ENCODE measurements at places on chromosomes 3 and 15.

DNA sequence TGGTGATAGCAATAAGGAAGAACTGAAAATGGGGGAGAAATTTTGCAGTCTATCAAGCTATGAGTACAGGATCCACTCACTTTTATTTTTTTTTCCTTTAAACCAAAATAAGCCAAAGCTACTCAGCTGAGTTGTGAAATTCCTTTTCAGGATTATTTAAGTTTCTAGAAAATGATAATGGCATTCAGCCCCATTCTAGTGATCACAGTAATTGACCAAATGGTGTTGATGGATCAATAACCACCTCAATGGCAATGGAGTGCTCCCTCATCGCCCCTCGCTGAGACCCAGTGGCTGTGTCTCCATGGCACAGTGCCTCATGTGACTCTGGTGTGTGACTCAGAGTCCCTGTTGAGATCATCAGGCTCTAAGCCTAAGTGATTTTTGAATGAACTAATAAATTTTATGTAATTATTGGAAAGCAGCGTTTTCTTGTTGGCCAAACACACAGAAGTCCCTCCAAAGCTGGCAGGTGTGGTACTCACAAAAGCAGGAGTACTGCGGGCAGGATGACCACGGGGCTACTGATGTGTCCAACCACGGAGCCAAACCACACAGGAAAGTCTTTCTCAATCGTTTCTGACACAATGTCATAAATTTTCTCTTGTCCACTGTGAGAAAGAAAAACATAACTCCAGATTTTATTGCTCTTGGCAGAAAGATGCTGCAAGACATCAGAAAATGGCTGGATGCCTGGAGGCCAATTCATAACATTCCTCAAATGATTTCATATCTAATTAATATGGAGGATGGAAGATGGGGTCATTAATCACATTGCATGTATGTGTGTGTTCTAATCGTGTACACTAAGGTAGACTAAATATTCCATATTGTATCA lies 14.4 kb upstream of the STARD5 start:
- peak; percentile 57 for DNase-seq

GRCh38 chr3:196163666-196164493 lies 47.3 kb downstream of the ZDHHC19 start:
- DNase-seq = no peak

GRCh38 chr3:14467814-14468620 lies 65.6 kb downstream of the SLC6A6 start:
- peak; percentile 23 for DNase-seq

- DNase-seq = no peak
Observed at GRCh38 chr3:39519554-39520288, 52.2 kb downstream of the MOBP start.

- DNase-seq = peak; percentile 49
Observed at GRCh38 chr3:12287727-12288181, 1.1 kb upstream of the PPARG start.

DNA sequence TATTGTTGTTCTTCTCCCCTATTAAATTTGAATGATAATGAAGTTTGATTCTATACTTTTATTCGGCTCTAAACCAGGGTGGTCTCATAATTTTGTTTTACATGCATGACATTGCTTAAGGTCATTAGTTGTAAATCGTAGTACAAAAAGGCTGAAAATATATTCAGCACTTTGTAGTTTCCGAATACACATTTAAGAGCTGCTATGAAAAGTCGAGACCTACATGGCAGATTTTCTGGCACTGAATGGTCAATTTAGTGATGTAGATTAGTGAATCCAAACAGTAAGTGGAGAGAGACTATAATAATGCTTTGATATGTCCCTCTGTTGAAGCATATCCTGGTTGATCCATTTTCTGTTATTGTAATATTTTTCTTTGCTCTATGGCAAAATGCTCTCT lies 254.0 kb upstream of the SOX2 start:
- DNase-seq = no peak

DNA sequence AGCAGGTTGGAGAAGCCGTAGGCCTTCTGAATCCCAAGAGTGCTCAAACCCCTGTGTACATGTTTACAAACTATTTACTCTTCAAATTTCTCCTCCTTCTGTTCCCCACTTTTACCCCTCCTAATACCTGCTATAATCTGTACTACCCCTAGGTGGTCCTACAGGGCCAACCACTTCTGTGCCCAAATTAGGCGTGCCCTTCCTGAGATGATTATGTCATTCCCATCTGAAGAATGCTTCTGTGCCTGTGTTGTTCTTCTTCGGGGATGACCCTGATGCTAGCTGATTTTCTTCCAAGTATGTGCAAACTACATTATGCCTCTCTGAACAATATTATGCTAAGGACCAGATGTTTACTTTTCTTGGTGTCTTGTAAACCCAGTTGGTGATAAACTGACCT lies 20.5 kb downstream of the RBP2 start:
- DNase-seq = no peak

- DNase-seq = peak; percentile 47
Observed at GRCh38 chr3:186821429-186822387, 15.4 kb upstream of the RFC4 start.

- DNase-seq = no peak
Observed at GRCh38 chr15:99536422-99537040, 29.3 kb upstream of the MEF2A start.

DNA sequence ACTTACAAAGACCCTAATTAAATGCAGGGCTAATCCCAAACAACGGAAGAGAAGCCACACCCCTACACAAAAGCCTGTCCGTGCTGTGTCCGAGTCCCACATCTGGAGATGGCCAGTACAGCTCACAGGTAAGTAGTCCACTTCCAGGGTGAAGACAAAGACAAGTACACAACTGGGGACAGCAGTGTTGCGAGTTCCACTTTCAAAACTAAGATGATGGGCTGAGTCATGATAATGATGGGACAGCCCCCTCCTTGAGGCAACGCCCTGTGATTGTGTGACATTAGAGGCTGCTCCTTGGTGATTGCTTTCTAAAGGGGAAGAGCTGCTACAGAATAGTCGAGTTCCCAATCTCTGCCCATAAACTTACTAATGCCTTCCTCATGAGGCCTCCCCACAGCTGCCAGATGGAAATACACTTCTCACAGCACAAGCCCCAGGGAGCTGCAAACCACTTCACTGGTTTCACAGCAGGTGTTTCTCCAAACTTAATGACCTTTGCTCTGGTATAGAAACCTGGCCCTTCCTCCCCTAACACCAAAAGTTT lies 27.6 kb downstream of the RFT1 start:
- no peak for DNase-seq

- DNase-seq = peak; percentile 56
Observed at GRCh38 chr3:190811775-190812480, 50.6 kb downstream of the GMNC start.

DNA sequence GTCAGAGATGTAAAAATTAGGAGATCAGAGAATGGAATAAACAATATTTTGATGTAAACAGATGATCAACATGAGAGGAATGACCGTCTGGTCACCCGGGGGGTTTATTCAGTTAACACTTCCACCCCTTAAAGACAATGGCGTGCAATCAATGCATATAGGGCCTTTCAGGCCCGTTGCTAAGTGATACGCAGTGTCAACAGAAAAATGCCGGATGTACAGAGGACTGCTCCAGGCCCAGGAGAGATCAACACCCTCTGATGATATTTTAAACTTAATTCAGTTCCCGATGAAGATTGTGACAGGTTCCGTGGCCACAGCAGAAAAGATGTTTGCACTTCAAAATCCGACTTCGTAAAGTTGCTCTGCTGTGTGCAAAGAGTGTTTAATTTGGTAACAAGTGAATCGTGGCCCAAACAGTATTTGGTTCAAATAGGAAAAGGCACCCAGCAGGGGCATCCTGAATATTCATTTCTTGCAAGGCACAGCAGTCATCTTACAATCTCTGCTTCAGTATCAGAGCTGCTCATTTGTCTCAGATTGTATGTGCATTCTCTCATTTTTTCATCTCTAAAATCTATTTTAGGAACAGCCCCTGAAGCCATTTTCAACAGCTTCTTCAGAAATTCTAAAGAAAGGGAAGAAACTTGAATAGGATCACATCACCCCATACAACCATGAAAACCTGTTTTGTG lies 72.6 kb downstream of the FOXB1 start:
- DNase-seq = no peak

GRCh38 chr3:56885453-56885852 lies 83.7 kb upstream of the ARHGEF3 start:
- DNase-seq = no peak

DNA sequence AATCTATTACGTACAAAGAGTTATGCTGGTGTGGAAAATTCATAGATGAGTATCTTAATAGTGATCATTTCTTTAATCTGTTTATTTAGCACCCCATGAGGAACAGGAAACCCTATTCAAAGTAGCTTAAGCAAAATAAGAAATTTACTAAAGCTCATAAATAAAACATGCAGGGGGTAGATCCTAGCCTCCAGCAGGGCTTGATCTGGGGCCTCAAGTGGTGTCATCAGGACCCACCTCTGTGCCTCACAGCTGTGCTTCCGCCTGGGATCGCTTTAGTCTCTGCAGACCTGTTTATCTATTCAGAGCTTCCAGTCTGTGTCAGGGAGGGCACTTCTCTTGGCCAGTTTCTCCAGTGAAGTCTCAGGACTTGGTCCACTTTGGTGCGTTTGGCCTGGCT lies 171.0 kb upstream of the SLC24A5 start:
- DNase-seq = no peak

Data from LoVo (cell line).